ENCODE measurements at places on chromosomes 4 and X.

GRCh38 chr4:96429657-96430056 is 589.8 kb downstream of the PDHA2 start:
- no peak for DNase-seq

DNA sequence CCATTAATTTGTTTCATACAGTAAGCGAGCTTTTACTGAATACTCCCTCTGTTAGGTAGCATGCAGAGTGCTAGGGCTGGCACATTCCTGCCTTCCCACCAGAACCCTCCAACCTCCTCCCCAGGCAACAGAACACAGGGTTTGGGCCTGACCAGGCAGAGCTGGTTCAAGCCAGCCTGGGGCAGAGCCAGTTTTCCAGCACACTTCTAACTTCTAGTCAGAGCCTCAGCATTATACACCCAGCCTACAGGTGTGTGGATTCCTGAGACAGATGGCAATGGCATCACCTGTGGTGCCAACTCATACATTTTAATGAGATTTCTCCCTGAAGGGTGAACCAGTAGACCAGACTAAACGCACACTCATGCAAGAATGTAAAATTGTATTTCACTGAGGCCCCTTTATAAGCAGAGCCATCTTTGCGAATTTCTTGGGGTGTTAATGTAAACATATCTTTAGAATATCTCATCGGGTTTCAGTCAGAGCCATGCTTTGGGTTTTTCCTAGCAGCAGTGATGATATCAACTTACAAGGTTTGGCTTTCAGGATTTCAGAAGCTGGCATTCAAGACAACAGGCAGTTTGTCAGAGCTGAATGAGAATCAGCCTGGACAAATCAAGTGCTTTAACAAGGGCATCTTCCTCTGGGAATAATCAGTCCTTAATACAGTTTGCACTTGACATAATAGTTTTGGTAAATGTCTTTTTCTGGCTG is 92.0 kb downstream of the GATB start:
- DNase-seq: no peak

GRCh38 chr4:101850698-101851097 is 60.2 kb downstream of the BANK1 start:
- DNase-seq: no peak

- no peak for DNase-seq
These were observed 159.2 kb upstream of the GABRA2 start for GRCh38 chr4:46549125-46549524.

GRCh38 chrX:38055170-38055847 is 49.0 kb downstream of the SYTL5 start:
- DNase-seq: no peak

DNA sequence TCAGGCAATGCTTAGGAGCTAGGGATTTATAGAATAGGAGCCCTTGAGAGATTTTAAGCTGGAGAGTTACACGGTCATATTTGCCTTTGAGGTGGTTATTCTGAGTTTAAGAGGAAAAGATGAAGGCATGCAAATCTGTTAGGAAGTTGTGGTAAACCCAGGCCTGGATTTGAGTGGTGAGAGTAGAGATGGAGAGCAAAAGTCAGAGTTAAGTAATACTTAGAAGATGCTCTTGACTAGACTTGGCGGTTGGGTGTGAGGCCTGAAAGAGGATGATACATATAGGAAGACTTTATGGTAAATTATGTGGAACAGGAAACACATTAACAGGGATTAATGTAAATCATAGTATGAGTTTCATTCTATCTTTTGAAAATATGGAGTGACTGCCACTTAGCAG is 136.0 kb upstream of the ARX start:
- no peak for DNase-seq
